ENCODE measurements at places on chromosomes 11 and 22. TPM values are rescaled to one million over a fixed set of nuclear protein-coding genes. Genes with fewer than 3 reads are reported as not detected.

Gene MISFA
- total RNA-seq: 0.69 TPM

DNA sequence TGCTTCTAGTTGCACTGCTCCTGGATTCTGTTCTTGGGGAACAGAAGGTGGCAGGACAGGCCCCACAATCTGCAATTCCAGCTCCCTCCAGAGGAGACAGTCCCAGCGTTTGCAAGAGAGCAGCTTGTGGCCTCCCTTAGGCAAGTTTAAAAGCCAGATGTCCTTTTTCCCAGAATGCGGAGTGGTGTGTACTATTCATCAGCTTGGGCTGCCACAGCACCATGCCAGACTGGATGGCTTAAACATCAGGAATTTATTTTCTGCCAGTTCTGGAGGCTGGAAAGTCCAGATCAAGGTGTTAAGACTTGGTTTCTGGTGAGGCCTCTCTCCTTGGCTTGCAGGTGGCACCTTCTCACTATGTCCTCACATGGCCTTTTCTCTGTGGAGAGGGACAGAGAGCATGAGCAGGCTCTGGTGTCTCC is 11.7 kb downstream of the MIAT start:
- no peak for DNase-seq

- DNase-seq: peak; percentile 24
Measured at GRCh38 chr22:19853879-19854777, 546 bp downstream of the GNB1L start.

DNA sequence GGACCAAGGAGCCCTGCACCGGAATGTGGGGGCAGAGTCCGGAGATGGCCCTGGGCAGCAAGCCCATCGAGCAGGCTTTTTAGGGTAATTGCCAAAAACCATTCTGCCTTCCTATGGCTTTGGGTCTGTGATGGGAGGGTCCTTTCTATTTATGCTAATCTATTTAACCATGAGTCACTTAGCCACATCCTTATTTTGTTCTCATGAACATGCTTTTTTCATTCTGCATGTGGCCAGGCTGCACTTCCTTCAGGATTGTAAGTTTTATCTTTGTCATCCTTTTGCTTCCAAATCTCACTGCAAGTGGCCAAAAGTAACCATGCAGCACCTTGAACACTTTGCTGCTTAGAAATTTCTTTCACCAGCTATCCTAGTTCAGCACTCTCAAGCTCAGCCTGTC is 88.3 kb downstream of the EFCAB6 start:
- no peak for DNase-seq

Gene SCO2
- total RNA-seq: not detected

Gene GAL
- not detected for total RNA-seq

DNA sequence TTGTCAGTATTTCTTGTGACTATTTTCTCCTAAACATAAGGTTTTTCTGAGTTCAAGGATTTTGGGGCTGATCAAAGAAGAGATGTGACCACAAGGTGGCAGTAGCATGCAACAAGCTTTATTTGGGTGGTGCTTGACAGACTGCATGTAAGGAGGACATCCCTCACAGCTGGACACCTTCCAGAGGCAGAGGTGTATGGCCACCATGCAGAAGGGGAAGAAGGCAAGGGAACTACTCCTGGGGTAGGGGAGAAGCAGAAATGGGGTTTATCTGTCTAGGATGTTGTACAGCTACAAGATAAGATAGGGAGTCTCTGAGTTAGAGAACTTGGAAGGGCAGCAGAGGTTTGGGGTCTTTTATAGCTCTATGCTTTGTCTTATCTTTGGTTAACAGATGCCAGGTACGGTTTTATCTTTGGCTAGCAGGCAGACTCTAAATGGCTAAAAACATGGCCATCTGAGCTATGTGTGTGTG is 5.1 kb upstream of the BIRC2 start:
- peak; percentile 78 for DNase-seq

Gene LIF
- total RNA-seq: 0.58 TPM

Gene FADS1
- total RNA-seq: 1.7 TPM

Gene TRIM3
- 22.9 TPM for total RNA-seq

Gene KCNQ1OT1
- total RNA-seq: 0.36 TPM

- no peak for DNase-seq
Measured at GRCh38 chr11:114478001-114478410, 38.7 kb downstream of the REXO2 start.

DNA sequence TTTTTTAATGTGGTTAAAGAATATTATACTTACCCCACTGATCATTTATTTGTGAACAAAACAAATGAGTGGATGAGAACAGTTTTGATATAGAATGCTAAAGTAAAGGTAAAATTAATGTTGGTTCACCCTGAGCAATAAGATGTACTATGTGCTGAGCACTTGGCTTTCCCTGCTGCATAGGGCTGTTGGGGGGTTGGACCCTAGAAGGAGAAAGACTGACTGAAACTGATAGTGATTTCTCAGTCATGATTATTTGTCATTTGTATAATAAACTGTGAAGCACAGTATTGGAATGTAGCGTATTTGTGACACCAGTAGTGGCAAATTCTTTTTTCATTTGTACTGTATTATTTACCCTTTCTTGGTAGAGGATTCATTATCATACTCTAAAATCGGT is 63.3 kb downstream of the PRMT3 start:
- no peak for DNase-seq

Gene TXNRD2
- total RNA-seq: 34.2 TPM

Gene SEPTIN3
- total RNA-seq: 0.36 TPM

DNA sequence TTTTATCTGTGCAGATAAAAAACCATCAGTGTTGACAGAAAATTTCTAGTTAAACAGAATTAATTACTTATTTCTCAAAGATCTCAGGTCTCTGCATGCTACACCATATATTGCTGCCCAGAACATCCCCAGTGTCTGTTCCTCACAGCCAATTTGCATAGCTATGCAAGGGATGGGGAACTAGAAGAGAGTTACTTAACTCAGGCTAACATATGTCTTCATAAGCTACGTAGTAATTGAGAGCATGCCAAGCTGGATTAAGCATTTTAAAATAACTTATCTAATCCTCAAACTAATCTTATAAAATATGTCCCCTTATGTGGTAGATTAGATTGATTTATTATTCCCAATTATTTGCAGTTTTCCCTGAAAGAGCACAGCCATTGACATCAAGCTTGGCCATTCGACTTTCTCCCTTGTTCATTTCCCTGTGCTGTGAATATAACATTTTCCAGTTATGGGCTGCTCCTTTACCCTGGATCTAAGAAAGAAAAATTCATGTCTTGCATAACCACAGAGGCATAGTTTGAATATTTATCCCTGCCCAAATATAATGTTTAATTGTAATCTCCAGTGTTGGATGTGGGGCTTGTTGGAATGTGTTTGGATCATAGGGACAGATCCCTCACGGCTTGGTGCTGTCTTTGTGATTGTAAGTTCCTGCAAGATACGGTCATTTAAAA is 69.1 kb downstream of the C11orf87 start:
- DNase-seq: no peak

Gene MMP8
- total RNA-seq: not detected

Gene FAM180B
- total RNA-seq: not detected

Gene OR52M1
- not detected for total RNA-seq

GRCh38 chr11:46240861-46241260 is 36.6 kb upstream of the CREB3L1 start:
- DNase-seq: no peak

DNA sequence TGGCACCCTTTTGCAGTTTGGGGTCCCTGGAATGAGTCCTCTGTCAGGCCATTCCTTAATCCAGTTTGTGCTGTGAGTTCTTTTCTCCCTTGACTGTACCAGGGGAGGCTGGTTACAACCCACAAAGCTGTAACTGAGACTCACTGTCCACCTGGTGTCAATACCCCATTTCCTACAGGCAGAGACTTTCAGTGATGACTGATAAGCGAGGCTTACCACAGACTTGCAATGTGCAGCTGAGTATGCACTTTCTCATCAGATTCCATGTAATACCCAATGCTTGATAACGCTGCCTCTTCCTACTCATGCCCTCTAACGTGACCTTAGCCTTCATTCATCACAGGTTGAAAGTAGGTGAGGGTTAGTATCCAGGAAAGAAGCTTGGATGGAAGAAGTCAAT is 120.1 kb downstream of the INSC start:
- DNase-seq: no peak

- DNase-seq: no peak
Measured at GRCh38 chr22:17086296-17086695, 1.5 kb downstream of the IL17RA start.

GRCh38 chr11:84289381-84289906 is 1003.3 kb upstream of the CCDC90B start:
- DNase-seq: no peak

GRCh38 chr11:12361682-12362081 is 15.7 kb upstream of the PARVA start:
- no peak for DNase-seq

DNA sequence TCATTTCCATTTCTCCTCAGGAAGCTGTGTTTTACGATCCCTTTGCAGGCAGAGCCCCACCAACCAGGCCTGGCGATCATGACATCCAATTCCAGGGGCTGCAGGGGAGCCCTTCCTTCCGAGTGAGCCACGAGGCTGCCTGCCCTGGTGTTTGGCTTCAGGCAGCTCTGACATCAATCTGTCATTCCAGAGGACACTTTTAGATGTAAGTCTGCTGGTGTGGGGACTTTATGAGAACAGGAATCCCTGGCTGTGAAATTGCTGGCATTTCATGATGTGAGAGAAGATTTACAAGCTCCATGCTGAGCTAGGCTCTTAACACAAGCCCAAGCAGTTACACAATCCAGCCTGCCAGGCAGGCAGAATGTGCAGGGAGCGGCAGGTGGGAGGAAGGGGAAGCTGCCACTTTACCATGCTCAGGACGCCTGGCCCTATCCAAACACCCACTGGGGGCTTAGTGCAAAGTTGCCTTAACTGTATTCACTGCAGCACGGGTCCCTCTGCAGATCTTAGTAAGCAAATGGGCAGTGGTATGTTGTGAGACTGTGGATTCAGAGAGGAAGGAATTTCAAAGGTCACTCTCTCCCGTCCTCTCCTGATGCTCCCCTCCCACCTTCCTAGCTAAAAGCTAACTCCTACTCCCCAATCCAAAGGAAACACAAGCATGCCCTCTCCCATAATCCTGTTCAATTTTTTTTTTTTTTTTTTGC is 43.4 kb upstream of the MICAL2 start:
- no peak for DNase-seq

- no peak for DNase-seq
Measured at GRCh38 chr11:105000167-105000566, 22.8 kb downstream of the CASP5 start.

DNA sequence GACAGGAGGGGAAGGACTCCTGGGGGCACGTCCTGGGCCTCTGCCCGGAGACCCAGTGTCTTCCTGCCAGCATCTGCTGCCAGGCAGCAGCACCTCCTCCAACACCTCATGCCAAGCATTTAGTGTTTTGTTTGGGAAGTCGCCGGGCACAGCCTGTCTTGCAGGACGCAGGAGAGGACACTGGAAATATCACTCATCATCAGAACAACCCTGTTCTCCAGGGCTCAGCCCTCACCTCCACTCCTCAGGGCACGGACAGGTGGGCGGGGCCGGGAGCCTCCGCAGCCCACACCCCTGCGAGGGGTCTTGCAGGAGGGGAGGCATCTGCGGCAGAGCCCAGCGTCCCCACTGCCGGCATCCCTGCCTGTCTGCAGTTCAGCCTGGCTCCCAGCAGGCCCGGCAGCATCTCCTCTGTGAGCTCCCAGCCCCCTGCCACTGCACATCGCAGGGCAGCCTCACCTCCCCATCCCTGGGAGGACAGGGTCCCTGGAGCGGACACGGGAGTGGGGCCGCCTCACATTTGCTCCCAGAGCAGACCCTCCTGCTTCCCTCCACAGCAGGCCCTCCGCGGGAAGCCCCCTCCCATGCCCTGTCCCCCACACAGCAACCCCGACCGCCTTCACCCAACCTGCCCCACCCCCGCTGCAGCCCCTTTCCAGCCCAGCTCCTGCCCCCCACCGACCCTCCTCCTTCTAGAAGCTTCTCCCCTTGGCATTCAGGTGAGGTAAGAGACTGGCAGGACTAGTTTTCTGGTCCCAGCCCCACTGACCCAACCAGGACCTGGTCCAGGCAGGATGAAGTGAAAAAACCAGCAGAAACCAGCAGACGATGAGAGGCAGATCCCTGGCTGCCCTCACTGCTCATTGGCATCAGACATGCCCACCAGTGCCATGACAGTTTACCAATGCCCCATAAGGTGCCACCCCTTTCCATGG is 72.7 kb downstream of the BRD1 start:
- no peak for DNase-seq

DNA sequence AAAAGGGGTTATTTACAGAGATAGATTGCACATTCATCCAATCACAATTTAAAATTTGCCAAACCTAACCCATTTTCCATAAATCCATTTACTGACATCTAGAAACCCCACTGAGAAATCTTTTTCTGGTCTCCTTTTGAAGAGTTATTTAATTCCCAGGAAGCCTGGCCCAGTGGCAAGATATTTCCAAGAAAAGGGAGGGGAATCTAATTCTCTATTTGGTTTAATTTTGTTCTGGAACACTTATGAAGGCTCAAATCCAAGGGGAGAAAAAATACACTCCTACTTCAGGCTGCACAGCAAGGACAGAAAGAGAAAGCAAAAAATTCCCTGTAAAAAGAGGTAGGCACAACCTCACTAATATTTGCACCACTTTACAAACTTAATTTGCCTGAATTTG is 88.2 kb upstream of the LDLRAD3 start:
- no peak for DNase-seq
